Small intestine (tissue), 16 donors: ENCODE measurements at places on chromosomes 4 and X.

DNA sequence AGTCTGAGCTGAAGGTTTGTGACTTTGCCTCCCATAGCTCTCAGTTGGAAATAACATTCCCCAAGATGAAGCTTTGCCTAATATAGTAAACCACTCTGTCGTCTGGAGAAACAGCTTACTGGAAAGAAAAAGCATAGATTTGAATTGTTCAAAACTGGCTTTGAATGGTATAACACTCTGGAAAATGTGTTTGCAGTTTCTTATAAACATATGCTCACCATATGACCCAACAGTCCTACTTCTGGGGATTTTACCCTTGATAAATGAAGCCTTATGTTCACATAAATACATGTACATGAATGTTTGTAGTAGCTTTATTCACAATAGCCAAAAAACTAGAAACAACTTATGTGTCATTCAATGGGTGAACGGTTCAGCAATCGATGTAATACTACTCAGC lies 10.2 kb downstream of the VEGFD start:
- no peak for DNase-seq

DNA sequence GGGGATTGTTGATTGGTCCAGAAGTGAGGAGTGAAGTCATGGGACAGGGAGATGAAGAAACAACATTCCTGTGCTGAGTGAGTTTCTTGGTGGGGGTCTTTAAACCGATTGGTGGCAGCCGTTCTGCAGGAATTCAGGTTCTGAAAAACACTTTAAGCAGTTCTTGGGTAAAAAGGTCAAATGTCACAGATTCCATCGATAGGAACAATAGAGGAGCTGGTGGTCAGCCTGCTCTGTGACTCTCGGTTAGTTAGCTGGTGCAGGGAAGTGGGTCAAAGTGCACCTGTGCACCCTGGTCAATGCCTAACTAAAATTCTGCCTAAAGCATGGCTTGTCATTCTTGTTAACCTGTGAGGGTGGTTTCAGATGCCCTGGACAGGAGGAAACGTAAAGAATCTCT lies 34.6 kb upstream of the MGST2 start:
- no peak for DNase-seq

DNA sequence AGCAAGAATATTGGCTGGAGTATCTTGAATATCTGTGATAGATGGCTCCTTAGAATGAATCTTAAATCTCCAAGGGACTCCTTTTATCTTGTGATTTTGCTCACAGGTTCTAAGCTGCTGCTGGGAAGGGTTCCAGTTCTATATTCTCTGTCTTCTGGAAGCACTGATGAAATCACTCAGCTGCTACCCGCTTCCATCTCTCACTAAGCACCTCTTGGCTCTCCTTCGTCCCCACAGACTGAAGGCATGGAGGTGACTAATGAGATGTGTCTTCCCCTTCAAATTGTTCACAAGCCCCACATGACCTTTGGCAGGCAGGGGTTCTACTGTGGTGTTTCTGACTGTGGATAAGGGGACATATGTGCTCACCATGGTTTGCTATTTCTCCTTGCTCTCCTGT lies 75.9 kb downstream of the C4orf51 start:
- no peak for DNase-seq

DNA sequence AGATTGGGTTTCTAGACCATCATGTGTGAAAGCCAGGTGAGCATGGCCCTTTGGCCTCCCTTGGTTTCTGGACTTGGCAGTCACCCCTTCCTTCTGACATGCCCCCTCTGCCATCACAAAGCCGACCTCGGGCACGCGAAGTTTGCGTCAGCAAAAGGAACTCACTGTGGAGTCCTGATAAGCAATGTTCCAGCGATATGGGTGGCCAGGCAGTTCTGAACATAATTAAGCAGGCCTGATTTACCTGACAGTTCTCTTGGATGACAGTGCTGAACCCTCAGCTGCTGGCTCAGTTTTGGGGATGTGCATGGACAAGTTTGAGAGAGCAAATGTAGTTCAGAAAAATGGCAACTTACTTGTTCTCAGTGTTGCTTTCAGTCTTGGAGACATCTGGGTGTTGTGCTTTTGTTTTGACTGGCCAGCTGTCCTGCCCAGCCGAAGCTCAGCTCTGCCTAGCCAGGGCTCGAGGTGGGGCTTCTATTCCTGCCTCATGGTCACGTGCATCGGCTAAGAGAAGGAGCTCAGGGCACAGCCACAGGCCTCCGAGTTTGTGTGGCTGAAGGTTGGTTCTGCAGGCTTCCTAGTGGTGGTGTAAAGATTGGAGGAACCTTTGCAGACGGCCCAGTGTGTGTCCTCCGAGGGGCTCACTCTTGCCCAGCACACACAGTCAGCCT lies 78.3 kb downstream of the CLDN34 start:
- no peak for DNase-seq

DNA sequence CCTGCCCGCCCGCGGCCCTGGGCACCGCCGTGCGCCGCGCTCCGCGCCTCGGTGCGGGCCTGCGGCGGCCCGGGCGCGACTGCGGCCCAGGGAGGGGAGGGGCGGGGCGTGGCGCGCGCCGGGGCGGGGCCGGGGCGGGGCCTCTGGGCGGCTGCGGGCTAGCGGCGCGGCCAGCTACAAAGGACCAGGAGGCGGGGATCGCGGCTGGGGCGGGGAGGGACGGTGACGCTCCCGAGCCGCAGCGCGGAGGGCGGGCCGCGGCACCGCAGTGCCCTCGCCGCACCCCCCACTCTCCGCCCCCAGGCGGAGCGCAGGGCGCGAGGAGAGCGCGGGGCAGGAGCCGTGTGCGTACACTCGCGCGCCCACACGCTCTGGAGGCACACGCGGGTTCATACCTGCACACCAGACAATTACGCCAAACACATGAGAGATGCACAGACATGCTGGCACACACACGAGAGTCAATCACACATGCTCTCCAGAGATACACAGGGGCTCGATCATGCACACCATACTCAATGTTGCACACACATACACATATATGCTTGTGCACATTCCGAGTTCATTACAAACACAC lies at the start of gene CRMP1:
Gene CRMP1 (minus strand): TSS at position 83 of the 577 bp plus-strand sequence. CDS start 117 bp downstream, outside the sequence.
- DNase-seq: no peak

- no peak for DNase-seq
Measured at GRCh38 chr4:12421364-12421763, 992.7 kb upstream of the HS3ST1 start.

DNA sequence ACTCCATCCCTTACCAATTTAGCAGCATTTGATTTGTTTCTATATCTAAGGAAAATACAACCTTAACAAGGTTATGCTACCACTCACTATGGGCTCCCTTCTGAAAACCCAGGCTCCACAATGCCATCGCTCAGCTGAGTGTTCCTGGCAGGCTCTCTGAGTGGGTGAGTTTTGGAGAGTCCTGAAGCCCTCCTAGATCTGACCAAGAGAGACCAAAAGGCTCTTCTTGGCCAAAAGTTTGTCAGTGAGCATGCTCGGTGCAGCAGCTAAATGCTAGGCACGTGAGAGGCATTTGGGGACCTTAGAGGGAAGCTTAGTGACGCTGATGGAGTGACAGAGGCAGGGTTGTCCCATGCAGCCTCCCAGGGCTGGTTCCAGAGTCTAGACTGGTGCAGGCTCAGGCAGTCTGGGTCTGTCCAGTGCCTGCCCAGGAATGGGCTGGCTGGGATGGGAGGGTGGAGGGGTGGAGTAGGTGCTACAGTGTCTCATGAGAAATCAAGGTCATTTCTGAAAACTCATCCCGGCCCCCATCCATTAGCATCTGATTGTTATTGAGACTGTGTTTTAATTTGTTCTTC lies 346.8 kb downstream of the NR3C2 start:
- no peak for DNase-seq

DNA sequence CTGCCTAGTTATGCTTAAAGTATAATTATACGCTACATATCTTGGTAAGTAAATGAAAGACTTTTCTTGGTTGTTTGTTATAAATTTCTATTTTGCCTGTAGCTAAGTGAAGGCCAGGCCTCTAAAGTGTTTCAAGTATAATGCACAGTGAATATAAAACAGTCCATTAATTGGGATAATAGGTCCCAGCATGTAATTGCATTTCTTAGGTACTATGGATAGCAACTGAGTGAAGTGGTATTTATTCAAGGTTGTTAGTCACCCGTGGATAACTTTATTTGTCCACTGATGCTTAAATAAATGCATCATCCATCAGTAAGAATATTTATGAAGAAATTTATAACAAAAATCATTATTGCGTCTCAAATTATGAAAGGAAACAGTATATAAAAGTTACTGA lies 59.1 kb downstream of the TEX13C start:
- DNase-seq: no peak

- DNase-seq: no peak
Measured at GRCh38 chrX:96182366-96182765, 502.3 kb upstream of the DIAPH2 start.

DNA sequence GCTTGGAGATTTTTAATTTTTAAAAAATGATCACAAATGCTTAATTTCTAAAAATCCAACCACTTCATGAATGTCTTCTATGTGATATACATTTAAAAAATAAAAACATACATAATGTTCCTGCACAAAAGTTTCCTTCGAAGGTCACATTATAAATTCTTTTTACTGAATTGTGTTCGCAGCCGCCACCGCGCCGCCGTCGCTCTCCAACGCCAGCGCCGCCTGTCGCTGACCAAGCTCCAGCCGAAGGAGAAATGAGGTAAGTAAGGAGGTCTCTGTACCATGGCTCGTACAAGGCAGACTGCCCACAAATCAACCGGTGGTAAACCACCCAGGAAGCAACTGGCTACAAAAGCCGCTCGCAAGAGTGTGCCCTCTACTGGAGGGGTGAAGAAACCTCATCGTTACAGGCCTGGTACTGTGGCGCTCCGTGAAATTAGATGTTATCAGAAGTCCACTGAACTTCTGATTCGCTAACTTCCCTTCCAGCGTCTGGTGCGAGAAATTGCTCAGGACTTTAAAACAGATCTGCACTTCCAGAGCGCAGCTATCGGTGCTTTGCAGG lies 48.8 kb upstream of the NEUROG2 start:
- DNase-seq: no peak

- DNase-seq: no peak
Measured at GRCh38 chrX:63652086-63652765, 132.8 kb downstream of the ARHGEF9 start.

DNA sequence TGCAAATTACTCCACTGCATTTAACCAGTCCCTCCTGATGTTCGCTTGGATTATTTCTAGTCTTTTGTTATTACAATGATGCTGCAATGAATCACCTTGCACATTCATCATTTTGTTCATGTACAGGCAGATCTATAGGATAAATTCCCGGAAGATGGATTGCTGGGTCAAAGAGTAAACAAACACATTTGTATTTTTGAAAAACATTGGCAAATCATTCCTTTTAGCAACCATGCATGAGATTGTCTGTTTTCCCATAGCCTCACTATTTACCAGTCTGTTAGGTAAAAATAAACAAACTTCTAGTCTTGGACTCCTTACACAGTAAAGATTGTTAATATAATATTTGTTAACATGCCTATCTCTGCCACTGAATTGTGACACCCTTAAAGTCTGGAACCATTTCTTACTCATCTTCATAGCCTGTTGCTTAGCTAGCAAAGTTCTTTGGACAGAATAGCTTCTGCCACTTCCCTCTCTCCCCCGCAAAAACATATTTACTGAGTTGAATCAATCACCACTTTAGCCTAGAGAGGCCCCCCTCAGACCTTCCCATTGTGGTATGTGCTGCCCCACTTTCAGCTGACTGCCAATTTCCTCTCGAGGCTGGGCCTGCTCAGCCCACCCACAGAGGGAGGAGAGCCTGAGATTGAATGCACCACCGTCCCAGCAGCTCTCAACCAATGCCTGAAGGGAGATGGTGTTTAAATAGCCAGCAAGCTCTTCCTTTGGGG lies 108.4 kb upstream of the ATXN3L start:
- DNase-seq: no peak

- DNase-seq: no peak
Measured at GRCh38 chr4:53233114-53233795, 132.6 kb downstream of the SCFD2 start.

DNA sequence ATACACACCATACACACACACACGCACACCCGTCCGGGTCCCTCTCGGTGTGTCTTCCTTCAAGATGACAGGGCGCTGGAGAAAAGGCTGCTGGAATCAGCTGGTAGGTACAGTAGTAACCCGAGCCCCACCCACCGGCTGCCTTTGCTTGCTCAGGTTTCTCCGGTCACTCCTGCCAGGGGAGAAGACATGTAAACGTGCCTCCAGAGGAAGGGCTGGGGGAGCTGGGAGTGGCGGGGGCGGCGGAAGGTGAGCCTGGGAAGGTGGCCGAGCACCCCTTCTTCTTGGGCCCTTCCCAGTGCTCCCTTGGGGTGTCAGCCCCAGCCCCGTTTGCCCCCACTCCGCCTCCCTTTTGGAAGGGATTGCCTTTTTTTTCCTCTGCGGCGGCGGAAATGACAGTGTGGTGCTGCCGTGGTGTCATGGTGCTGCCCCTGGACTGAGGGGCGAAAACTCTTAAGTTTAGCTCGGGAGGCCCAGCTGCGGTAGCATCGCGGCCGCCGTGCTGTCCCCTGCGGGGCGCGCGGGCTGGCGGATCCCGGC lies at the start of gene MID2:
Gene MID2 (plus strand): TSS at position 169 of the 540 bp plus-strand sequence. CDS start 561 bp downstream, outside the sequence.
- peak; percentile 70 for DNase-seq

DNA sequence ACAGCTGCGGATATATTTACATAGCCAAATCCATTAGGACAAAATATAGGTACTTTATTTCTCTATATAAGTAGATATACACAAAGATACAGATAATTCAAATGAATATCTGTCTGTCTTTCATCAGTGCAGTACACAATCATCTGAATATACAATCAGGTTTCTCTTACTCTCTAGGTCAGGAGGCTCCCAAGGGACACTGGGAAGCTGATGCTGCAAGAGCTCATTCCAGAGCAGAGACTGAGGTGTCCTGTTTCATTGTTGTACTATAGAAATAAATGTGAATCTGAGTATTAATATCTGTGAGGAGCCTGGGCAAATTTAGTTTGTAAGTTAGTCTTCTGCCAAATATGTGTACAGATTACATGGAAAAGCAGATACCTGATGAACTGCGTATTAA lies 4.2 kb downstream of the TLL1 start:
- no peak for DNase-seq

DNA sequence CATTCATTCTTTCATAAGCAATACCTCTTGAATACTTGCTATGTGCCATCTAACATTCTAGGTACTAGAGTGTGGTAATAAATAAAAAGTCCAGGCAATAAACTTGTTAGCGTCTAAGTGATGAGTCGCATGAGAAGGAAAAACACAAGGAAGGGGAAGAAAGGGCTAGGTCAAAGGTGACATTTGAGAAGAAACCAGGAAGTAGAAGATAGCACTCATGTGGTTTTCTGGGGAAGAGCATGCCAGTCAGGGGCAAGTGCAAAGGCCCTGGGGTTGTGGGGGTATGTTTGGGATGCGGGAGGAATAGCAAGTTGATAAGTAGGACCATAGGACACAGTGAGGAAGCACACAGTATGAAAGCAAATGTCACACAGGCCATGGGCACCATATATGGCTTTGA lies 157.0 kb downstream of the TSPAN5 start:
- DNase-seq: peak; percentile 8
